Aorta (tissue), 5 donors: ENCODE measurements at places on chromosomes 2 and 18. TPM values are rescaled to one million over a fixed set of nuclear protein-coding genes. Genes with fewer than 3 reads are reported as not detected.

GRCh38 chr18:6752202-6752860 is 22.8 kb downstream of the ARHGAP28 start:
- no peaks in the 10 kb centered on the region for H3K36me3 ChIP-seq
- H3K27ac ChIP-seq = no peak overlapping the region
- no peaks in the 10 kb centered on the region for H3K27me3 ChIP-seq

The HOXD3 gene
- 13.4 TPM for total RNA-seq

The UGT1A10 gene
- not detected for total RNA-seq

- no peak overlapping the region for H3K27ac ChIP-seq
- no peaks in the 10 kb centered on the region for H3K4me1 ChIP-seq
- H3K4me3 ChIP-seq = no peak overlapping the region
- peaks cover 1% of the 10 kb centered on the region for H3K36me3 ChIP-seq
Measured at GRCh38 chr2:222610746-222611145, 45.1 kb downstream of the FARSB start.

The RAB17 gene
- total RNA-seq = 3.7 TPM

DNA sequence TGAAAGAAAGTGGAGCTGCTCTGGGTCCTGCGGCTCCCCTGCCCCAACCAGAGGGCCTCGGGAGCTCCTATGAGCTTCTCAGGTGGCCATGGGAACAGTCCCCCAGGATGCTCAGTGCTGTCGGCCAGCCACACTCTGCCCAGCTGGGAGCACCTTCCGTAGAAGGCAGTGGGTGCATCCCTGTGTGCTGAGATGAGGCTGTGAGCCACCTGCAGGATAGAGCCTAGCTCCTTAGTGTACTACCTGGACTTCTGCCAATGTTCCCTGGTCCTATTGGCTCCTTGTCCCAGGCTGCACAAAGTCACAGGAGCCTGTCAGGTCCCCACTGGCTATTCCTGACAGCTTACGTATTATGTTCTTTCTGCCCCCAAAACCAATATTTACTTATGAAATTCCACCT is 16.1 kb downstream of the PRELID3A start:
- no peak for DNase-seq
- no peak overlapping the region for H3K27ac ChIP-seq
- H3K4me3 ChIP-seq = no peak overlapping the region
- H3K27me3 ChIP-seq = no peaks in the 10 kb centered on the region
- no peaks in the 10 kb centered on the region for H3K36me3 ChIP-seq
- H3K4me1 ChIP-seq = no peaks in the 10 kb centered on the region

DNA sequence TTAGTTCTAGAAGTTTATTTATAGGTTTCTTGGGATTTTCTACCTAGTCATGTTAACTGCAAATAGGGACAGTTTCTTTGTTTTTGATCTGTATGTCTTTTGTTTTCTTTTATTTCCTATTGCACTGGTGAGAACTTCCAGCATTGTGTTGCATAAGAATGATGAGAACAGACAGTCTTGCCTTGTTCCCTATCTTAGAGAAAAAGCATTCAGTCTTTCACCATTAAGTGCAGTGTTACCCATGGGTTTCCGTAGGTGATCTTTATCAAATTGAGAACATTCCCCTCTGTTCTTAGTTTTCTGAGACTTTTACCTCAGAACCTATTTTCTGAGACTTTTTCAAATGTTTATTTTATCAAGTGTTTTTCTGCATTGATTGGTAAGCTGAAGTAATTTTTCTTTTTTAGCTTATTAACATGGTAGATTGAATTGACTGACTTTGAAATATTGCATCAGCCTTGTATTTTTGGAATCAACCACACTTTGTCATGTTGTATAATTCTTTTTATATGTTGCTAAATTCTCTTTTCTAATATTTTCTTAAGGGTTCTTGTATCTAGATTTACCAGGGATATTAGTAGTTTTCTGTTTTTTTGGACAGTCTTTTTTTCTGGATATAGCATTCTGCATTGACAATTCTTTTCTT is 17.2 kb downstream of the MFSD6 start:
- no peak overlapping the region for H3K27ac ChIP-seq
- H3K4me1 ChIP-seq = no peaks in the 10 kb centered on the region
- H3K36me3 ChIP-seq = no peaks in the 10 kb centered on the region
- H3K27me3 ChIP-seq = no peaks in the 10 kb centered on the region

The CFAP221 gene
- total RNA-seq = 0.69 TPM
